ENCODE measurements at places on chromosomes 11 and 22. TPM values are rescaled to one million over a fixed set of nuclear protein-coding genes. Genes with fewer than 3 reads are reported as not detected.

Gene BAIAP2L2
- polyA plus RNA-seq: 0.09 TPM

Gene XKR3
- polyA plus RNA-seq: not detected

Gene C1QTNF5
- polyA plus RNA-seq: 10.9 TPM

Gene ST14
- polyA plus RNA-seq: not detected

Gene POLR3H
- 36.3 TPM for polyA plus RNA-seq

Gene CYP2D6
- 0.15 TPM for polyA plus RNA-seq

Gene SHISA8
- not detected for polyA plus RNA-seq

Gene HTR3B
- not detected for polyA plus RNA-seq

Gene CASP5
- polyA plus RNA-seq: 0.07 TPM

Gene CASTOR1
- polyA plus RNA-seq: 12.0 TPM

Gene ALDH3B2
- polyA plus RNA-seq: not detected

Gene DEFB108B
- not detected for polyA plus RNA-seq

Gene LRRC74B
- polyA plus RNA-seq: not detected

Gene MYOD1
- polyA plus RNA-seq: not detected

Gene BIRC2
- 64.3 TPM for polyA plus RNA-seq

Gene IRF7
- polyA plus RNA-seq: 2.4 TPM

Gene MS4A4A
- not detected for polyA plus RNA-seq

Gene ENTHD1
- not detected for polyA plus RNA-seq

Gene C11orf91
- polyA plus RNA-seq: not detected

Gene MPEG1
- polyA plus RNA-seq: not detected

Gene CASP1
- polyA plus RNA-seq: 36.2 TPM

Gene NAALADL1
- 12.0 TPM for polyA plus RNA-seq

Gene API5
- 66.7 TPM for polyA plus RNA-seq

Gene GGT5
- polyA plus RNA-seq: 4.4 TPM

Gene SLC6A5
- polyA plus RNA-seq: not detected

Gene KRTAP5-10
- polyA plus RNA-seq: not detected

Gene TBX1
- not detected for polyA plus RNA-seq

Gene RPS19BP1
- 53.0 TPM for polyA plus RNA-seq

Data from AG04450 (cell line).